ENCODE measurements at places on chromosomes 11 and 22. TPM values are rescaled to one million over a fixed set of nuclear protein-coding genes. Genes with fewer than 3 reads are reported as not detected.

PEX16 gene
- total RNA-seq, result 113 TPM

GAL gene
- total RNA-seq, result not detected

IGSF9B gene
- 0.37 TPM for total RNA-seq

AKIP1 gene
- 10.7 TPM for total RNA-seq

OR5D16 gene
- total RNA-seq, result not detected

SOX6 gene
- total RNA-seq, result 0.61 TPM

DNA sequence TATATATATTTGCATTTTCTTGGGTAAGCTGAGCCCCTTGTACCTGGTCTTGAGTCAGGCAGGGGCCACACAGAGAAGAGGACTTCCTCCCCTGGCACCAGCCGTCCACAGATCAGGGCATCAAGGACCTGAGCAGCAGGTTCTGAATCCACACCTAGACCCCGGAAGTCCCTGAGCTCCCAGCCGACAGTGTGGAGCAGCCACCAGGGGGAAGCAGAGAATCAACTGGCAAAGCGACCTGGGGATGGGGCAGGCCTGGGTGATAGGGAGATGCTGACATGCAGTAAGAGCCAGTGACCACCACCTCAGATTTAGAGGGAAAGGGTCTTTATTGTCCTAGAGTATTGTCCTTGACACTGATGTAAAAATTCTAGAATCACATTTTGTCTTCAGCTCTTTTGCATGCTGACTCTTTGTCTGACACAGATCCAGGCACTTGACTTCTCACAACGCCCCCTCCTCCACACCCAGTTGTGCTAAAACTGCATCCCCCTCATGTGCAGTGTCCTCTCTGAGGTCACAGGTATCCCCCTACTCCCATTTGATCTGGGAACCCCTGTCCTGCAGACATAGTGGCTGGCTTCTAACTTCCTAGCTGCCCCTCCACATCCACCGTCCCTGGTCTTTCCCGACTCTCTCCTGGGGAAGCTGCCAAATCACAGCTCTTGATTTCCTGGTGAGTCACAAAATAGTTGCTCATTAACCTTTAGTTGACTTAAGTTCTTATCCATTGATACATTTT, 109.3 kb downstream of the GGTLC2 start:
- H3K36me3 ChIP-seq, result no peaks in the 10 kb centered on the region
- DNase-seq, result peak; percentile 79
- no peaks in the 10 kb centered on the region for H3K27me3 ChIP-seq
- H3K27ac ChIP-seq, result no peak overlapping the region
- H3K4me3 ChIP-seq, result no peak overlapping the region
- H3K4me1 ChIP-seq, result peaks cover 14% of the 10 kb centered on the region

- no peaks in the 10 kb centered on the region for H3K27me3 ChIP-seq
- no peak overlapping the region for H3K27ac ChIP-seq
- no peaks in the 10 kb centered on the region for H3K36me3 ChIP-seq
- H3K4me1 ChIP-seq, result peaks cover 4% of the 10 kb centered on the region
- H3K4me3 ChIP-seq, result no peak overlapping the region
- DNase-seq, result no peak
Observed at GRCh38 chr11:129023968-129024676, 81.5 kb upstream of the TP53AIP1 start.

DNA sequence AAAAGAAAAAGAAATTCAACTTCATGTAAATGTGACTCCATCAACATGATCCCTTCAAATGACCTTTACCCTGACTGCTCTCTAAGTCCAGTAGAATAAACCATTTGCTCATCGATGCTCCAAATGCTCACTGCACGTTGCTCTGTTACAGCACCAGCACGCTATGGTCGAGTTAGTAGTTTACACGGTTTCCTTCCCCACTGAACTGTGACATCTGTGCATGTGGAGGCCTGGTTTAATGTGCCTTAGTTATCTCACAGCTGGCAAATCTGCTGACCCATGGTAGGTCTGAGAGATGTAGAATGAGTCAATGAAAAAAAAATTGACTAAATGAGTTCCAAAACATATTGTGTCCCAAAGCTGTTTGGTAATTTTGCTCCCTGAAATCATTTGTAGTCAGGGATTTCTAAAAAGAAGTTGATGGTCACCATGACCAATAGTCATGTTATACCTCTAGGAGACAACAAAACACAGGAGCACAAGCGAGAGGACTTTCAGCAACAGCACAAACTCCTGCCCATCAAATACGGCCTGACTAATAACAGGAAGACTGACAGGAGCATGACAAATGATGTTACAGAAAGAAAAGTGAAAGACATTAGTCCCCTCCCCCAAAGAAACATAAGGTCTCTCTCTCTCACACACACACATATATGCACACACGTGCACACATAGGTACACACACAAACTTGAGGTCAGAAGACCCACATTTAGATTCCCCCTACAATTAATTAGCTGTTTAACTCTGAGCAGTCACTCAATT, 624.5 kb downstream of the OPCML start:
- H3K36me3 ChIP-seq, result no peaks in the 10 kb centered on the region
- no peak overlapping the region for H3K4me3 ChIP-seq
- H3K4me1 ChIP-seq, result no peaks in the 10 kb centered on the region
- DNase-seq, result no peak
- no peak overlapping the region for H3K27ac ChIP-seq

DNA sequence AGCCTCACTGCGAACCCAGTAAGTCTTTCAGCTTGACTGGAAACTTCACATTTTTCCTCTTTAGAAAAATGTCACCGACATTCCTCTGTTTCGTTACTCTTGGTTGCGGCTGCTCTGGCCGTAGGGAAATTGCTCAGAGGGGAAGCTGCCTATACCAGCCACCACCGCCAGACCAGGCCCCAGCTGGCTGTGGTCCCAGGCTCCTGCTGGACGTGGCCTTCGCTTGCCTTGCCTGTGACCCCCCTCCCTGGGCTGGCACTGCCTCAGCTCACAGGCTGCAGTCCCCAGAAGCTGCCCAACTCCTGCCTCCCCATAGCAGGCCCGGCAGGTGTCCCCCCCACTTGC, 197.8 kb downstream of the MN1 start:
- H3K27me3 ChIP-seq, result no peaks in the 10 kb centered on the region
- H3K4me3 ChIP-seq, result no peak overlapping the region
- H3K27ac ChIP-seq, result no peak overlapping the region
- no peaks in the 10 kb centered on the region for H3K36me3 ChIP-seq

- no peaks in the 10 kb centered on the region for H3K27me3 ChIP-seq
- no peak overlapping the region for H3K4me3 ChIP-seq
- DNase-seq, result no peak
- H3K36me3 ChIP-seq, result no peaks in the 10 kb centered on the region
- peaks cover under 1% of the 10 kb centered on the region for H3K4me1 ChIP-seq
Observed at GRCh38 chr11:104792861-104793260, 105.4 kb downstream of the CASP12 start.

GRCh38 chr11:69229511-69229910, 64.4 kb upstream of the MYEOV start:
- no peak overlapping the region for H3K4me3 ChIP-seq
- peaks cover 10% of the 10 kb centered on the region for H3K27me3 ChIP-seq
- H3K36me3 ChIP-seq, result no peaks in the 10 kb centered on the region
- H3K27ac ChIP-seq, result no peak overlapping the region
- no peak for DNase-seq

DNA sequence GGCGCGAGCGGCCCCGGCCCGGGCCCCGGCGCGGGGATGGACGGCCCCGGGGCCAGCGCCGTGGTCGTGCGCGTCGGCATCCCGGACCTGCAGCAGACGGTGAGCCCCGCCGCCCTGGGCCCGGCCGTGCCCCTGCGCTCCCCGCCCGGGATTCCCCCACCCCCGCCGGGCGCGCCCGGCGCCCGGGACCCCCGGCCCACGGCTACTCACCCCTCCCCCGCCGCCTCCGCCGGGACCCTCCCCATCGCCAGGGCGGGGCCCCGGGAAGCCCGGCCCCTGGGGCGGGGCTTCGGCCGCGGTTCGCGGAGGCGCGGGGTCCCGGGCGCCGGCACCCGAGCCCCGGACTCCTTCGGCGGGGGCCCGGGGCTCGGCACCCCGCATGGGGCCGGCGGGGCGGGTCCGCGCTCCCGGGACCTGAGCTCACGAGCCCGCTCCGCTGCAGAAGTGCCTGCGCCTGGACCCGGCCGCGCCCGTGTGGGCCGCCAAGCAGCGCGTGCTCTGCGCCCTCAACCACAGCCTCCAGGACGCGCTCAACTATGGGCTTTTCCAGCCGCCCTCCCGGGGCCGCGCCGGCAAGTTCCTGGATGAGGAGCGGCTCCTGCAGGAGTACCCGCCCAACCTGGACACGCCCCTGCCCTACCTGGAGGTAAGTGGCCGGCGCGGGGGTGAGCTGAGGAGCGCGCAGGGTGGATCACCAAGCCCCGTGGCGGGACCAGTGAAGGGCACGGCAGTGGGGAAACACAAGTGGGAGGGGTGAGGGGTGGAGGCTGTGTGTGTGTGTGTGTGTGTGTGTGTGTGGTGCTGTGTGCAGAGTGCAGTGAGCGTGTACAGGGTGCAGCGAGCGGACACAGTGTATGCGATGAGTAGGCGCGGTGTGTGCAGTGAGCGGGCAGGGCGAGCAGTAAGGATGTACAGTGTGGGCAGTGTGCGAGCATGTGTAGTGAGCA, 2.3 kb downstream of the SHANK3 start:
- peak overlapping the region; percentile 25 for H3K4me3 ChIP-seq
- no peak overlapping the region for H3K27ac ChIP-seq
- H3K36me3 ChIP-seq, result no peaks in the 10 kb centered on the region
- peaks cover 36% of the 10 kb centered on the region for H3K27me3 ChIP-seq
- DNase-seq, result peak; percentile 39

DNA sequence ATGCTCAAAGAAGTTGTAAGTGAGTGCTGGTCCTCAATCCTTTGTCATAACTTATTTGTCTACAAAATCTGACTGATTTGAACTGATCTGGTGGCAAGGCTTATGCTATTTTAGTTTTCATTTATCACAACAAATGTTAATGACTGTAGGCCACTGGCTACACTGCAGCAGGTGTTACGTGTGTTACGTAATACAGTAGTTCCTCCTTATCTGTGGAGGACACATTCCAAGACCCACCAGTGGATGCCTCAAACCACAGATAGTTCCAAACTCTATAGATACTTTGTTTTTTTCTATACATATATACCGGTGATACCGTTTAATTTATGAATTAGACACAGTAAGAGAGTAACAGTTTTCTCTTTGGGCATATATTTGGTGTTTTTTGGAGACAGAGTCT, 7.0 kb downstream of the MADD start:
- no peaks in the 10 kb centered on the region for H3K27me3 ChIP-seq
- no peak for DNase-seq
- no peak overlapping the region for H3K4me3 ChIP-seq
- H3K4me1 ChIP-seq, result peaks cover 12% of the 10 kb centered on the region
- peaks cover 75% of the 10 kb centered on the region for H3K36me3 ChIP-seq

DNA sequence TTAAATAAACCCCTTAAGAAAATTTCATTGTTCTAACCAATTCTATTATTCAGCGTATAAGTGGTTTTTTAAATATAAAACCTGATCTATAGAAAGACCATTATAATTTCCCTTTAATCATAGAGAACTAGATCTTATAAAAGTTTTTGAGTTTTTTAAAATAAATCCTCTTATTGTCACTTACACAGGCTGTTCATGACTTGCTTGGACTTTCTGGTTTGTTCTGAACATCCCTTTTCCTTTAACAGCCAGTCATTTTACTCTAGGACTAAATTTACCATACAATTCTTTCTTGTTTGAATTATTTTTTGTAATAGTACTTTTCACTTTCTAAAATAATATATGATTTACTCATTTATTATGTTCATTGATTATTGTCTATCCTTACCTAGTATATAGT, 4.7 kb downstream of the NXPE2 start:
- no peak overlapping the region for H3K4me3 ChIP-seq
- H3K36me3 ChIP-seq, result no peaks in the 10 kb centered on the region
- H3K4me1 ChIP-seq, result no peaks in the 10 kb centered on the region
- DNase-seq, result no peak
- no peaks in the 10 kb centered on the region for H3K27me3 ChIP-seq
- H3K27ac ChIP-seq, result no peak overlapping the region

DNA sequence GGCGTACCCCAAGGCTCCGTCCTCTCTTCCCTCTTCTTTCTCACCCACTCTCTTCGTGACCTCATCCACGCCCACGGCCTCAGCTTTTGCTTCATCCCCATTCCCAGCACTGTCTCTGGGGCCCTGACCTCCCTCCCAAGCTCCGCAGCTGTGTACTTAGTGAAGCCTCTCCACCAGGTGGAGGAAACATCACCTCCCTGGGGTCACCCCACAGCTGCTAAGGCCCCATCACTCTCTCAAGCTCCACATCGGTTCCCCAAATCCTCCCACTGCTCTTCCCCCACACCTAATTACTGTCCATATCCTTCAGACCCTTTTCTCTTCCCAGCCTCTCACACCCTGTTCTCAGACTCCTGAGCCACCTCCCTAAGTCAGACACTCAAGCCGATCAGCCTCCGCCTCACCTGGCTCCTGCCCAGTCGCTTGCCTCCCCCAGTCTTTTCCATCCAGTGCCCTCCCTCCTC, 7.9 kb upstream of the SYT7 start:
- H3K27me3 ChIP-seq, result no peaks in the 10 kb centered on the region
- H3K4me3 ChIP-seq, result no peak overlapping the region
- H3K27ac ChIP-seq, result no peak overlapping the region

DNA sequence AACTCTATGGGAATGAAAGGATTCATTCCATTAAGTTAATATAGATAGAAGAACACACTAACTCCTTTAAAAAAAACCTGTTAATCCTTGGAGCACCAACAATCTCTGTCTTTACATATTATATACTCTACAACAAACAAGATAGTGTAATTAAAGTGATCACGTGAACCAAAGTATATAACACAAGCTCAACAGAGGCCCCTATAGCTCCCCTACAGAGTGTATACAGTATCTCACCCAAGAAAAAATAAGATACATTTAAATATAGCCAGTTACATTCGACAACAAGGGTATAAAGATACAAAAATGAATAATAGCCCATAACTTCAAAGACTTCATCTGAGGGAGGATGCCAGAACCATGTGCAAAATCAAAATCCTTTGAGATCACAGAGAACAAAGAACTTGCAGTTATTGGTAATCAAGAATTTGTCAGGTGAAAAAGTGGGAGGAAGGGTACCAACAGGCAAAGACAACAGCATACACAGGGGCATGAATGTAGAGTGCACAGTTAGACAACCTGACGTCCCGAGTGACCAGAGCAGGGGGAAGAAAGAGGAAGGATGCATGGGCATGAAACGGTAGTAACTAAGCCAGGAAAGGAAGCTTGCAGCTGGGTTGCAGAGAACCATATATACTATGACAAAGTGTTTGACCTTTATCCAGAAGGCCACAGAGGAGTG, 4.7 kb downstream of the FCHSD2 start:
- H3K27me3 ChIP-seq, result no peaks in the 10 kb centered on the region
- H3K4me1 ChIP-seq, result peaks cover 37% of the 10 kb centered on the region
- H3K4me3 ChIP-seq, result peak overlapping the region; percentile 41
- peak overlapping the region; percentile 93 for H3K27ac ChIP-seq
- H3K36me3 ChIP-seq, result no peaks in the 10 kb centered on the region

GRCh38 chr11:66956689-66957290, 1.4 kb downstream of the PC start:
- H3K27ac ChIP-seq, result no peak overlapping the region
- H3K27me3 ChIP-seq, result peaks cover 3% of the 10 kb centered on the region
- H3K36me3 ChIP-seq, result no peaks in the 10 kb centered on the region
- no peak overlapping the region for H3K4me3 ChIP-seq
- peaks cover 22% of the 10 kb centered on the region for H3K4me1 ChIP-seq

GRCh38 chr11:128865490-128865889, 1.6 kb downstream of the KCNJ1 start:
- no peak overlapping the region for H3K27ac ChIP-seq
- H3K4me3 ChIP-seq, result no peak overlapping the region
- H3K4me1 ChIP-seq, result no peaks in the 10 kb centered on the region
- H3K36me3 ChIP-seq, result no peaks in the 10 kb centered on the region
- no peaks in the 10 kb centered on the region for H3K27me3 ChIP-seq

GRCh38 chr11:10019906-10020682, 273.9 kb downstream of the SBF2 start:
- H3K27ac ChIP-seq, result no peak overlapping the region
- H3K4me3 ChIP-seq, result no peak overlapping the region
- no peaks in the 10 kb centered on the region for H3K4me1 ChIP-seq
- H3K27me3 ChIP-seq, result no peaks in the 10 kb centered on the region
- H3K36me3 ChIP-seq, result no peaks in the 10 kb centered on the region
- no peak for DNase-seq
